Thoracic aorta (tissue), 2 donors: ENCODE measurements at places on chromosomes 3 and 15. TPM values are rescaled to one million over a fixed set of nuclear protein-coding genes. Genes with fewer than 3 reads are reported as not detected.

GRCh38 chr3:25665315-25666280 is 891 bp upstream of the TOP2B start:
- no peaks in the 10 kb centered on the region for H3K27me3 ChIP-seq
- H3K4me3 ChIP-seq = peak overlapping the region; percentile 94
- H3K27ac ChIP-seq = peak overlapping the region; percentile 90
- DNase-seq = no peak
- H3K36me3 ChIP-seq = no peaks in the 10 kb centered on the region

GRCh38 chr3:177441276-177441812 is 244.1 kb upstream of the TBL1XR1 start:
- no peaks in the 10 kb centered on the region for H3K36me3 ChIP-seq
- H3K4me3 ChIP-seq = no peak overlapping the region
- no peak overlapping the region for H3K27ac ChIP-seq
- no peaks in the 10 kb centered on the region for H3K27me3 ChIP-seq
- H3K4me1 ChIP-seq = peaks cover 8% of the 10 kb centered on the region
- no peak for DNase-seq

DNA sequence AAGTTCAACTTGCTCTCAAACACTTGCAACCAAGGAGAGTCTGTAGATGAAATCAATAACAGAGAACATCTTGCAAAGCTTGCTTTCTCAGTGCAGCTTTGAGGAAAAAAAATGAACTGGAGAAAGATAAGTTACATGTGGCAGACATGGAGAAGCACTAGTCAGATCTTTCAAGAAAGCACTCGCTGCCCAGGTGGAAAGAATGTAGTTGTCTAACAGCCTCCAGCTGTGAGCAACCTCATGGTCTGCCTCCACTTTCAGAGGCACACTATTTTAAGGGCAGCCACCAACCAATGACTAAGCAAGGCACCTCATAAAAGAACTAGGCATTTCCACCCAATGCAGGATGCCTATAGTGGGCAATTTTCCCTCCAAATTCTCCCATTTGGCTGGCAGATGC is 125.4 kb upstream of the CPNE4 start:
- DNase-seq = no peak
- H3K27me3 ChIP-seq = no peaks in the 10 kb centered on the region

- no peaks in the 10 kb centered on the region for H3K36me3 ChIP-seq
- no peaks in the 10 kb centered on the region for H3K27me3 ChIP-seq
- no peak overlapping the region for H3K4me3 ChIP-seq
- no peak for DNase-seq
- H3K4me1 ChIP-seq = peaks cover 2% of the 10 kb centered on the region
- H3K27ac ChIP-seq = no peak overlapping the region
Measured at GRCh38 chr3:195099951-195100785, 170.8 kb downstream of the XXYLT1 start.

GRCh38 chr3:4320096-4320911 is 17.1 kb downstream of the SETMAR start:
- no peak overlapping the region for H3K27ac ChIP-seq
- DNase-seq = no peak
- no peak overlapping the region for H3K4me3 ChIP-seq
- H3K4me1 ChIP-seq = peaks cover 8% of the 10 kb centered on the region
- H3K36me3 ChIP-seq = peaks cover 18% of the 10 kb centered on the region

- H3K4me3 ChIP-seq = no peak overlapping the region
- H3K36me3 ChIP-seq = no peaks in the 10 kb centered on the region
- no peak for DNase-seq
- H3K27me3 ChIP-seq = no peaks in the 10 kb centered on the region
- peaks cover 22% of the 10 kb centered on the region for H3K4me1 ChIP-seq
Measured at GRCh38 chr3:24416224-24416623, 78.4 kb downstream of the THRB start.

DNA sequence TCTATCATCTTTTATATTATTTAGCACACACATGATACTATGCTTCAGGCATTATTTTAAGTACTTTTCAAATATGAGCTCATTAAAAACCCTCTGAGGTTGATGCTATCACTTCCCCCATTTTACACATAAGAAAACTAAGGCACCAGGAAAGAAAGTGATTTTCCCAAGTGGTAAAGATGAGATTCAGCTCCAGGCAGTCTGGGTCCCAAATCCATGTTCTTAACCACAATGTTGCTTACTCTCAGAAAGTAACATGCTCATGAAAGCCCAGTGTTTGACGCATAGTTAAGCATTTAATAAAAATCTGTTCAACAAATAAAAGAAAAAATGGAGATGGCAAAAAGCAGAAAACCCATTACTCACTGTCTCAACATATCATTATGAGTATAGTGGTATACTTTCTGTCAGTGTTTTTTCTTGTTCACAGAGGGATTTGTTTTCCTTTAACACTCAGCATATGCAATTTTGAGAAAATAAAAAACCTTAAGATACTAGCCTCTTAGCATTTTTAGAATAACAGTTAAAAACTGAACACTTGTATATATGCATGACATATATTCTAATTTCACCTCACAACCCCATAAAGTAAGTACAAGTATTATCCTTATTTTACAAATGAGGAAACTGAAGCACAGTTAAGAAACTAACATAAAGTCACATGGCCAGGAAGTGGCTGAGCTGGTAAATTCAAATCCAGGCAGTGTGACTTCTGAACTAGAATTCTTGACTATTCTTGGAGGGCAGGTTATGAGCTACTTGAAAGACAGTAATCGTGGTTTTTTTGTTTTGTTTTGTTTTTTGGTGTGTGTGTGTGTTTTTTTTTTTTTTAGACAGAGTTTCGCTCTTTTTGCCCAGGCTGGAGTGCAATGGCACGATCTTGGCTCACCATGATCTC is 10.4 kb downstream of the PEAK1 start:
- no peaks in the 10 kb centered on the region for H3K27me3 ChIP-seq
- no peak overlapping the region for H3K27ac ChIP-seq
- no peaks in the 10 kb centered on the region for H3K36me3 ChIP-seq
- no peak overlapping the region for H3K4me3 ChIP-seq
- DNase-seq = no peak

Gene PTX3
- 175 TPM for total RNA-seq

Gene SPINK8
- not detected for total RNA-seq
